ENCODE measurements at places on chromosomes 4 and X.
A peak's percentile ranks its signal among the peaks of the same experiment; 100 is the strongest.

DNA sequence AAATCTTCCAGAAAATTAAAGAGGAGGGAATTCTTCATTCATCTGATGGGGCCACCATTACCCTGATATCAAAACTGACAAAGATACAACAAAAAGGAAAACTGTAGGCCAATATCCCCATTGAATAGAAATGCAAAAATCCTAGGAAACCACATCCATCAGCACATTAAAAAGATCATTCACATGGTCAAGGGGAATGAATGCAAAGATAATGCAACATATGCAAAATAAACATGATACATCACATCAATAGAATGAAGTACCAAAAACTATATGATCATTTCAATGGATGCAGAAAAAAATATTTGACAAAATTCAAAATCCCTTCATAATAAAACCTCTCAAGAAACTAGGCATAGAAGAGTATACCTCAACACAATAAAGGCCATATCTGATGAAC lies 108.9 kb upstream of the SH3RF1 start:
- DNase-seq: no peak

DNA sequence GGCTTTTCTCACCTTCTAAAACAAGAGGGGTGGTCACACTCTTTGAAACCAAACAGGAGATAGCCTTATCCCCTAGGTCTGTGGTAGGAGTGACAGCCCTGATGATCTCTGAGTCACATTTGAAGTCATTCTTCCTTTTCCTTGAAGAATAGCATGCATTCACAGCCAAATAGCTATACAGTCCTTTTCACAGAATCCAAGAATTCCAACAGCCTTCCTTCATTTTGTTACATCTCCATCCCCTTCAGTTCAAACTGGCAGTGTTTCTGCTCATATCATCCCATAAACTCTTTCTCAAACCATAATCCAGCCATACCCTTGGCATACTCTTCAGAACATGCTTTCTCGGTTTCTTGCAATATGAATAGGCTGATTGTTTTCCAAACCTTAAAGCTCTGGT lies 33.3 kb upstream of the TMEM184C start:
- DNase-seq: no peak

DNA sequence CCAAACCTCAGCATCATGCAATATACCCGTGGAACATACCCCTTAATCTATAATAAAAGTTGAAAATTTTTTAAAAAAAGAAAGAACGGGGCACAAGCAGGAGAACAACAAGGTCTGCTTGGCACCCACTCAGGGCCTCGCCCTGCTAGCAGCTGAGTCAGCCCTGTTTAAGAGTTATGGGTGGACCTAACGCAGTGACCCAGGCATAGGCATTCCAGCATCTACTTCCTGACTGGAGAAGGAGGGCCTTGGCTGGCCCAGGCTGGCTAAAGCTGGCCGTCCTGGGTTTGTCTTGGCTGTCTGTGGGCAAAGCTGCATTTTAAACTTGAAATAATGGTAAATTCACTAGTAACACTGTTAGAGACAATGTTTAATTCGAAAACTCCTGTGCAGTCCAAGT lies 236.7 kb upstream of the PGRMC2 start:
- no peak for DNase-seq

DNA sequence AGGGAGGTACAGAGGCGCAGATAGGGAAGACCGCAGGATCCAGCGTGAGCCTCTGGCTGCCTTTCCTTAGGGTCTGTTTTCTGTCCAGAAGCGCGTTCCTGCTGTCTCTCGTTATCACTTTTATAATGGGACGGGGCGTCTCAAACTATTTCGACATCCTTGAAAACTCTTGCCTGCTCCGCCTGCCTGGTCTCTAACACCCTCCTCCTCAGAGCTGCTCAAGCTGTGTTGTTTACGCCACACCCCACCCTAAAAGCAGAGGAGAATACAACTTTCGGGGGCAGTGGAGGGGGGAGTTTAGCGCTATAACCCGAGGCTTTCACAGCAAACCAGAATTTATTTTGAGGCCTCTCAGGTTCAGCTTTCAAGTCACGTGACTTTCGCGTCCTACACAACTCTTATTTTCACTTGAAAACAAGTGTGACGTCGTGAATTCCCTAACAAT lies 646 bp upstream of the FAM3A start:
- peak; percentile 21 for DNase-seq

DNA sequence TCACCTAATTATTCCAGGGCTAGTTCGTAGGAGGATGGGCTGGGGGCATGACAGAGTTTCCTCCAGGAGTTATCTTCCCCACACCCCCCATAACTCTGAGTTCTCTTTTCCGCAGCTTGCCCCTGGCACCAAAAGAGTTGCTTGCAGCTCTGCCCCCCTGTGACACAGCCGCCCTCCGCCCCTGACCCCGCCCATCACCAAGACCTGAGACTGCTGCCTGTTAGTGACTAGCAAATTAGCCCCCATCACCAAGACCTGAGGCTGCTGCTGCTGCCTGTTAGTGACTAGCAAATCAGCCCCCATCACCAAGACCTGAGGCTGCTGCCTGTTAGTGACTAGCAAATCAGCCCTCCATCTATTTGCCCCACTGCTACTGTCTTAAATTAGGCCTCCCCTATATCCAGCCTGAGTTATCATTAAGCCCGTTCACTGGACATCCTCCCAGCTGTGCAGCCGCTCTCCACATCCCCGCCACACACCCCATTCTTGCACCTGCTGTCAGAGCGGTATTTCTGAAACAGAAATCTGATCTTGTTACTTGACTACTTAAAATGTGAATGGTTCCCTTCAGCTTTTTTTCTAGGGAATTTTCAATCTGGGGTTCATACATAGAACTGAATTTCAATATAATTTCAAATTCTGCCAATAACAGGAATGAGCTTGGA lies 1.5 kb upstream of the PAPSS1 start:
- DNase-seq: no peak

DNA sequence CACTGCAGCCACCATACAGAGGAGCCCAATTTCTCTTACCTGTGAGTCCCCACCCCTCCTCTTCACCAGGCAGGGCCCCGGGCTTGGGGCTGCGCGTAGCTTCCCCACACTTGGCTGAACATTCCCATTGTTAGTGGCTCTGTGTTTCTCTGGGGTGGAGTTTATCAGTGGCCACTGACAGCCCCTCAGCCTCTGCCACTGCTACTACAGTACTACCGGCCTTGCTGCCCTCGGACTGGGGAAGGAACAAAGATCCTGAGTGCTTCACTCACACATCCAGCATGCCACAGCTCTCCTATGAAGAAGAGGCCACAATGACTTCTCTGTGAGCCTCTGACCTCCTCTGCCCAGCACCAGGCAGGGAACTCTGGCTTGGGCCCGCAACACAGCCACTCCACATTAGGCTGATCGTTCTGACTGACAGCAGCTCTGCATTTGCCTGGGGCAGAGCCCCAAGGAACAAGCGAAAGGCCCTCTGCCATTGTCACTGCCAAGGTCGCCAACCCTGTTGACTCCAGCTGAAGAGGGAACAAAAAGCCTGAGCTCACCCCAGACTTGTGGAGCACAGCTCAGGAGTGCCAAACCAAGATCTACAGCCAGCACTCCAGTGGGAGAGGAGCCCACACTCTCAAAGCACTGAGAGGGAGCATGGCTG lies 24.0 kb downstream of the ABCB7 start:
- DNase-seq: no peak

- DNase-seq: no peak
These were observed 3.6 kb downstream of the LINC00632 start for GRCh38 chrX:140713174-140713539.

DNA sequence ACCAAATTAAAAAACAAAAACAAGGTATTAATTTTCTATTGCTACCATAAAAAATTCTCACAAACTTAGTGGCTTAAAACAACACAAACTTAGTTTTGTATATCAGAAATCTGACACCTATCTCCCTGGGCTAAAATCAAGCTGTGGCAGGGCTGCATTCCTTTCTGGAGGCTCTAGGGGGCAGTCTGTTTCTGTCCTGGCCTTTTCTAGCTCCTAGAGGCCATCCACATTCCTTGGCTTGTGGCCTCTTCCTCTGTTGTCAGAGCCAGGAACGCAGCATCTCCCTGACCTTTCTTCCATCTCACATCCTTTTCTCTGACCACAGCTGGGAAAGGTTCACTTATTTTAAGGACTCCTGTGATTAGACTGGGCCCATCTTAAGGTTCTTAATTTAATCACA lies 38.9 kb upstream of the TLR2 start:
- DNase-seq: no peak

DNA sequence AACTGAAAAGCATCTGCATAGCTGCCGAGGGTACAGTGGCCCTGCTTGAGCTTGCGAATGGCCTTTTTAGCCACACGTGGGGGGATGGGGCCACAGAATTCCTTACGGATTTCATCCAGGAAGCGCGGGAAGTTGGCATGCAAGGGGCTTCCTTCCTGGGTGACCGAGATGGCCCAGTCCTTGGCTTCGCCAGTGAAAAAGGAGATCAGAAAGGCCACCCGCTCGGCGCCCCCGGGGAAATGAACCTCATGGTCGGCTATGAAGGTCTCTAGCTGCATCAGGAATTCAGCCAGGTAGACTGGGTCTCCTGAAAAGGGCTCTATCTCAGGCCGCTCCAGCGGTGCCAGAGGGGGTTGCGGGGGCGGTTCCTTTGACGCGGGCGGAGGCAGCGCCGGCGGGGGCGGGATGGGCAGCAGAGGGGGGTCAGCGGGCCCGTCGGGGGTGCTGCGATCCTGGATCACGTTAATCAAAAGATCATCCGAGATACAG lies 909 bp downstream of the RTL5 start:
- no peak for DNase-seq

- DNase-seq: no peak
These were observed 27.4 kb downstream of the ABLIM2 start for GRCh38 chr4:8131210-8131609.

All from fibroblast of skin of left quadriceps (primary cell).